ENCODE measurements at places on chromosomes 16 and 17.
A peak's percentile ranks its signal among the peaks of the same experiment; 100 is the strongest.

DNA sequence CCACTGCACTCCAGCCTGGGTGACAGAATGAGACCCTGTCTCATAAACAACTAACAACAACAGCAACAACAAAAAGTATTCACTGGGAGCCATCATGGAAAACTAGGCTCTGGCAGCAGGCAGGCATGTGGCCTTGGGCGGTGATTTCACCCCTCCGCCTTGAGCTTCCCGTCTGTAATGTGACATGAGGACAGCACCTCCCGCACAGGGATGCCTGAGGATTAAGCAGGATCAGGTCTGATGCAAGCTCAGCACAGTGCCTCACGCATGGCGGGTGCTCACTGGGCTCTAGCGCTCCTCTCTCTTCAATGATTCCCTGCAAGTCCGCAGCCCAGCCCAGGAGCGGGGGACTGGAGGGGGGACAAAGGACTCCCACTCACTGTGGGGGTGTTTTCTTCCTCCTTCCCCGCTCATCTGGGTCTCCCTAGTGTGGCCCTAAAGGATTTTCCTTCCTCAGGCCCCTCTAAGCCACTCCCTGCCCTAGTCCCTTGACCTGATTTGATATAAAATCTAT lies 2.8 kb downstream of the PLCD3 start:
- no peak for DNase-seq

GRCh38 chr16:7185165-7185564 lies 147.5 kb upstream of the RBFOX1 start:
- no peak for DNase-seq

GRCh38 chr17:49252148-49252695 lies 21.6 kb upstream of the PHOSPHO1 start:
- DNase-seq = no peak

DNA sequence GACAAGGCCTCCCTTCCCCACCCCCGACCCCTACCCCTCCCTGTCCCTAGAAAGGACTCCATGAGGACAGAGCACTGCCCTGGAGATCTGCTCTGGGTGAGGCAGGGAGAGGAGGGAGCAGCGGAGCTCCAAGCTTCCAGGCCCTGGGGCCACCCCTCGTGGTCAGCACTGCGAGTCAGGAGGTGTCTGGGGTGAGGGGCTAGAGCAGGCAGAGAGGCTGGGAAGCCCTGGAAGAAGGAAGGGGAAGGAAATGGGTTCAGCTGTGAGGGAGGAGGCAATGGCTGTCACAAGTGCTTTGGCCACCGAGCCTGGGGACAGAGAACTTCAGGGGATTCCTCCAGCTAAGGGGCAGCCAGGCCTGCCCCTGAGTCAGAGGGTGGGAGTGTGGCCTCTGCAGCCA lies 28.2 kb upstream of the DNAI2 start:
- no peak for DNase-seq

- no peak for DNase-seq
Measured at GRCh38 chr17:10815319-10815718, 11.4 kb upstream of the TMEM238L start.

DNA sequence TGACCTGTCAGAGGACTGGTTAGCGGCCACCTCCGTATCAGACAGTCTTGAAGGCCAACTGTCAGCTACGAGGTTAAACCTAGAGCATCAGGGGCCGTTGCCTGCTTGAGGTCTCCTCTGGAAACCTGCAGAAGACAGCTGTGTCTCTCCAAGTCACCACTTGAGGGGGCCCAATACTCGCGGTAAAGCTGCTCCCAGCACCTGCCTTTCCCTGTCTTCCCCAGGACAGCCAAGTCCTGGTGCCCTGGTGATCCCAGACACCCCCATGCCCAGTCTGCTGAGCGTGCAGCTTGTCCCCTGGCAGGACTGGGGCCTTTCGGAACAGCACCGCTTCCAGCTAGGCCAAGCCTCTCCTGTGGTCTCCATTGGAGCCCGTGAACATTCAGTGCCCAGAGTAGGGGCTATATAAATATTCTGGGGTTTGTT lies 80.1 kb downstream of the DNAH17 start:
- DNase-seq = peak; percentile 34

DNA sequence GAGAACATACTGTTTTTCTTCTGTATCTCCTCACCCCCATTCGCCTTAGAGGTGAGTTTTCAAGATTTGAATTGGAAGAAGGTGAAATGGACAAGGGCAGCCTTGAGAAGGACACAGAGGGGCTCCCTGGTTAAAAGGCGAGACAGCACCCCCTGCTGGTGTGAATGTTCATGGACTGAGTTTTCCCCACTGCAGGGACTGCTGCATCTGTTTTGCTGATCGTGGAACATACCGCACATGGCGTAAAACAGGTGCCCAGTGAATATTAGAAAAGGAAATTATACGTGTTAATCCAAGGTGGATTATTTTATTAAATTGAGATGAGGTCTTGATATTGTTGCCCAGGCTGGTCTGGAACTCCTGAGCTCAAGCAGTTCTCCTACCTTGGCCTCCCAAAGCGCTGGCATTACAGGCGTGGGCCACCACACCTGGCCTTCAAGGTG lies 54.5 kb downstream of the NDE1 start:
- peak; percentile 56 for DNase-seq

DNA sequence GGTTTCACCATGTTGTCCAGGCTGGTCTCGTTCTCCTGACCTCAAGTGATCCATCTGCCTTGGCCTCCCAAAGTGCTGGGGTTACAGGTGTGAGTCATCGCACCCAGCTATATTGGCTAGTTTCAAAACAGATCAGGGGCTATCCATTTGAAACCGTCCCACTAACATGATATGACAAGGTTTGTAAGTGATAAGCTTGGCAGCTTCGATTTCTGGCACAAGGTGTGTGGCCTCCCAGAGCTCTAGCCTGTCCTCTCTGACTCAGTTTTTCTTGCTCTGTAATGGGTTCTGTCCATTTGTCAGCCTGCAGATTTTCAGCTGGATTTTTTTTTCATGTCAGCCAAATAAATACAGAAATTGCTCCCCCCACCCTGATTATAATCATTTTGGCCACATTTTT lies 31.8 kb upstream of the TENT4B start:
- DNase-seq = no peak

GRCh38 chr16:25877103-25877502 lies 185.3 kb downstream of the HS3ST4 start:
- no peak for DNase-seq

GRCh38 chr17:48731355-48731754 lies 2.8 kb upstream of the HOXB13 start:
- DNase-seq = no peak

- no peak for DNase-seq
Measured at GRCh38 chr17:28173031-28173561, 130.6 kb downstream of the NLK start.

- DNase-seq = no peak
Measured at GRCh38 chr17:55124730-55125360, 139.9 kb upstream of the HLF start.

DNA sequence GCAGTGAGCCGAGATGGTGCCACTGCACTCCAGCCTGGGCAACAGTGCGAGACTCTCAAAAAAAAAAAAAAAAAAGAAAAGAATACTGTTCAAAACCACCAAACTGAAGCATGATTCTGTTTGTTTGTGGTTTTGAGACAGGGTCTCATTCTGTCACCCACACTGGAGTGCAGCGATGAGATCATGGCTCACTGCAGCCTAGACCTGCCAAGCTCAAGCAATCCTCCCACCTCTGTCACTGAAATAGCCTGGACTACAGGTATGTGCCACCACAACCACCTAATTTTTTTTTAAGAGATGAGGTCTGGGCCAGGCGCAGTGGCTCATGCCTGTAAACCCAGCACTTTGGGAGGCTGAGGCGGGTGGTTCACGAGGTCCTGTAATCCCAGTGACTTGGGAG lies 4.3 kb downstream of the SUMO2 start:
- DNase-seq = no peak

DNA sequence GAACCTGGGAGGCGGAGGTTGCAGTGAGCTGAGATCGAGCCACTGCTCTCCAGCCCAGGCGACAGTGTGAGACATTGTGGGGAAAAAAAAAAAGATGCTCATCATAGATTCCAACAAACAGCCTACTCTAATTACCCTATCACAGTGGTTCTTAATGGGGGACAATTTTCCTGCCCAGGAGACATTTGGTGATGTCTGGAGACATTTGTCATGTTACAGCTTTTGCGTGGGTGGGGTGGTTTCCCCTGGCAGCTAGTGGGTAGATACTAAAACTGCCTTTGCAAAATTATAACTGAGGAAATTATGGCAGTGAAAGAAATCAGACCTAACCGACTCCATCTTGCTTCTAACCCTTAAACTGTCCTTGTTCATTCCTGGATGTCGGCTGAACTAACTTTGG lies 92.5 kb upstream of the RBL2 start:
- DNase-seq = no peak

GRCh38 chr16:85663891-85664321 lies 24.8 kb downstream of the GINS2 start:
- no peak for DNase-seq

- DNase-seq = no peak
Measured at GRCh38 chr17:17425591-17425990, 51.2 kb upstream of the MED9 start.

DNA sequence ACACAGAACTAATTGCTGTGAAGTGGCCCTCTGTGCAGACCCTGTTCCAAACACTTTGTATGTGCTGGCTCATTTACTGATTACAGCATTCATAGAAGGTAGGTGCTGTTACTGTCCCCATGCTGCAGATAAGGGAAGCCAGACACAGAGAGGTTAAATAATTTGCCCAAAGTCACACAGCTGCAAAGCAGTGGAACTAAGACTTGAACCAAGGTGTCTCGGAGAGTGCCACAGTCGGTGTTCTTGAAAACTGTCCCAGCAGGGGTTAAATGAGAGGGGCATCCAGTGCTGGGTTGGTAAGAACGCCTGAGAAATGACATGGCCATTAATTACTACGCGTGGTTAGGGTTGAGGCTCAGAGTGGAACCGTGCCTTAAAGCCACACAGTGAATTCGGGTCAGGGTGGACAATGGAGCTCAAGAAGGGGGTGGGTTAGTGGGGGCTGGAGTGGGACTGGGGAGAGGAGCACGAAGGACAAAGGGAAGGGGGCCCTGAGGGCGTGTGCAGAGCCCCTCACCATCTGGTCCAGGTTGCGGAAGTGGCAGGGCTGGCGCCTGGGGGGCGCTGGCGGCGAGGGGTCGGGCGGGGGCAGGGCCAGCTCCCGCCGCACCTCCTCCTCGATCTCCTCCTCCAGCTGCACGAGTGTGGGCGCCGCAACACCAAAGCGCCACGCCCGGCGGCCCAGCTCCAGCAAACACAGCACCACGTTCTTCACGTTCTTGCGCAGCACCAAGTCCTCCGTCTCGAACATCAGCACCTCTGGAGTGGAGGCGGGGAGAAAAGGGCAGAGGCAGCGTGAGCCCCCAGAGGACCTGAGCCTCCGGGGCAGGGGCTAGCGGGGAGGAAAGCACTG lies 3.3 kb downstream of the GAS2L2 start:
- DNase-seq = peak; percentile 34

DNA sequence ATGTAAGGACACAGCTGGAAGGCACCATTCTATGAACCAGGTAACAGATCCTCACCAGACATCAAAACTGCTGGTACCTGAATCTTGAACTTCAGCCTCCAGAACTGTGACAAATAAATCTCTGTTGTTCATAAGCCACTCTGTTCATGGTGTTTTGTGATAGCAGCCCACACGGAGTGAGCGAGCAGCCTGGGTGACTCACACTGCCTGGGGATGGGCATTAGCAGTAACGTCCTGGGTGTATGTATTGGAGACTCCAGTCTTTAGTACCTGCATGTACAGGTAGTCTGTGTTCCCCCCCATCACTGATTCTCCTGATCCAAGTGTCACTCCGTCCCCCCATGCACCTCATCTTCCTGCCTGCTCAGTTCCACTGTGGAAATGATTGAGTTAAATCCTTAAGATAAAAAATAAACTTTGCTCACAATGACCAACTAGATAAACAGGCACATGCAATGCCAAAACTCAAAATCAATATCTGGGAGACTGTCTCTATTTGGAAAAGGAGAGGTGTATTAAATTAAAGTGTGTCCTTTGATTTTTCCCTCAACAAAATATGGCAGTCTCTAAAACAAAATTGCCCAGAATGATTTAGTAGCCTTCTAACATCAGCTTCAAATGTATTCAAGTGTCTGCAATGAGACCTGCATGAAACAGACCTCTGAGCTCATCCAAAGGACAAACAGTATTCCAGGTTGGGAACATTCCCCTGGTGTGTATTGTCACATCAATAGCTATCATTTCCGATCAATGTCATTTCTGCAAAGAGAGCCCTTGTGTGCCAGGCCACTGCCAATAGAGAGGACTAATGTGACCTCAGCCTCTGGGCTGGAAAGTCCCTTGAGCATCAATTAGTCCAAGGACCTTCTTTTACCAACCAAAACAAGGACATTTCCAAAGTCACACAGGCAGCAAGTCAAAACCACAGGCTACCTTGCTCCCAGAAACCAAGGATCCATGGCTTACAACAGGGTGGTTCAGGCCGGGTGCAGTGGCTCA lies 12.2 kb upstream of the VAT1L start:
- DNase-seq = no peak

- no peak for DNase-seq
Measured at GRCh38 chr16:29702269-29702668, 23.3 kb downstream of the QPRT start.

GRCh38 chr17:58263773-58264172 lies 17.0 kb downstream of the MPO start:
- DNase-seq = no peak

DNA sequence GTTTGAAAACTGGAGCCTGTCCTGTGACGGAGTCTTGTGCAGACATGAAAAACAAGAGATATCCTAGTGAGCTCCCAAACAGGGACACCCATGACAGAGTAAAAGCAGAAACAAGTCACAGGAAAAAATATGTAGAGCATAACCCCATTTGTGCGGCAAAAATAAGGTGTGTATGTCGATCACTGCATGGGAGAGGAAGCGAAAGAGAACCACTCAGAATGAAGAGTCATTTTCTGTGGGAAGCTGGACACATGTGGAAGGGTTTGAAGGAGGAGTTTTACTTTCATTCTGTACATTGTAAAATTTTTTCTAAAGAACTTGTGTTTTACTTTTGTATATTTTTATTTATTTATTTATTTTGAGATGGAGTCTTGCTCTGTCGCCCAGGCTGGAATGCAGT lies 72.1 kb downstream of the JPH3 start:
- no peak for DNase-seq

GRCh38 chr17:75109046-75109406 lies 743 bp upstream of the ARMC7 start:
- DNase-seq = no peak

DNA sequence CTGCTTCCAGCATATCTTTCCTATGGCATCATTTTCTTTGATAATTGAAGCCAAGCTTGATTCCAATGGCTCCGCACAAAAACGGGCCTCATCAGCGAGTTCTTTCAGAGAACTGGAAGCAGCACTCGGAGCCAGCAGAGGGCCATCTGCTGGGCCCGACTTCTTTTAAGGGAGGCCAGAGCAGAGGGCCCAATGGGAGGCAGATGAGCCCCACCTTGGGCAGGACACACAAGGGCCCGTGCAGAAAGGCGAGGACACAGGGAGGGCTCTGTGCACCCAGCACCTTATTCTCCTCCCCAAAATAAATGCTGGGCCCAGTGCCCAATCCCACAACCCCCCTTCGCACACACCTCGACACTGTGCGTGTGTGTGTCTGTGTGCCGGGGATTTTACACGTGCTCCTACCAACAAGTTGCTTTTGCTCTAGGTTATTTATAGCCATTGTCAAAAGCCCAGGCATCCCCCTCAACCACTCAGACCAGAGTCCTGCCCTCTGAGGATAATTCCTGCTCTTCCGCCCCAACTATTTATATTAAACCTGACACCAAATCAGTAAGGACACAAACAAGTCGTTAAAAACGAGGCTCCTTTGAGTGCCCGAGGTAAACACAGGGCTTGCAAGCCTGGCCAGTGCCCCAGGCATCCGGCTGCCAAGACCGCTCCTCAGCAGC lies 6.8 kb downstream of the AXIN2 start:
- DNase-seq = no peak
